ENCODE measurements at places on chromosomes 7 and 10.

DNA sequence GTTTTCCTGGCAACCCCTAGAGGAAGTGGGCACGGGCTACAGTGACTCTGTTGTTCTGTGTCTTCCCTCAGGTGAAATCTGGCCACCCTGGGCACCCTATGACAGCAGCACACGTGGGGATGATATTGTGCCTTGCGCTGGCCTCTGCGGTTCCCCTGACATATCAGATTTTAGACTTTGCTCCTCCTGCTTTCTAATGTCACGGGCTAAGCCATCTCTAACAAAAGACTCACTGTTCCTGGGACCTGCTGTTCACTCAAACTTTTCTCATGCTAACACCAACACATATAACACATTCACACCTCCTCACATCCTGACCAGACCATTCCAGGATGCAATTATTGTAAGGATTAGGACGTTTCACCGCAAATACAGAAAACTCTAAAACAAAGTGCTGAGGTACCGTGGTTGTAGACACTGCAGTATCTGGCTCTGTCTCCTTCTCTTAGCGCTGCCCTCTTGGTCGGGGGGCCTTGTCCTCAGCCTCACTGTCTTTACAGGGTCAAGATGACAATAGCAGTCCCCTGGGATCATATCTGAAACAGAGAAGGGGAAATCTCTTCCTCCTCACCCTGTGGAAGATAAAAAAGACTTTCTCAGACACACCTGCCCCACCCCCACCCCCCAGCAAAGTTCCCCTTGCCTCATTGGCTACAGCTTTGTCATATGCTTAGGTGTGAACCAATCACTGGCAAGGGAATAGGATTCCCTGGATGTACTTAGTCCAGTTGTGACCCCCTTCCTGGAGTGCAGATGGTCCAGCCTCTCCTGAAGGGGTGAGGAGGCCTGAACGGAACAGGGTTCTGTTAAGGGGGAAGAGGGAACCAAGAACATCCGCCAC, 14.1 kb downstream of the CHN2 start:
- DNase-seq = no peak

GRCh38 chr7:50339990-50340500, 35.5 kb downstream of the IKZF1 start:
- no peak for DNase-seq

- no peak for DNase-seq
These were observed 10.9 kb downstream of the CALCR start for GRCh38 chr7:93563584-93563983.

GRCh38 chr7:106617860-106618259, 43.1 kb downstream of the CCDC71L start:
- DNase-seq = no peak

DNA sequence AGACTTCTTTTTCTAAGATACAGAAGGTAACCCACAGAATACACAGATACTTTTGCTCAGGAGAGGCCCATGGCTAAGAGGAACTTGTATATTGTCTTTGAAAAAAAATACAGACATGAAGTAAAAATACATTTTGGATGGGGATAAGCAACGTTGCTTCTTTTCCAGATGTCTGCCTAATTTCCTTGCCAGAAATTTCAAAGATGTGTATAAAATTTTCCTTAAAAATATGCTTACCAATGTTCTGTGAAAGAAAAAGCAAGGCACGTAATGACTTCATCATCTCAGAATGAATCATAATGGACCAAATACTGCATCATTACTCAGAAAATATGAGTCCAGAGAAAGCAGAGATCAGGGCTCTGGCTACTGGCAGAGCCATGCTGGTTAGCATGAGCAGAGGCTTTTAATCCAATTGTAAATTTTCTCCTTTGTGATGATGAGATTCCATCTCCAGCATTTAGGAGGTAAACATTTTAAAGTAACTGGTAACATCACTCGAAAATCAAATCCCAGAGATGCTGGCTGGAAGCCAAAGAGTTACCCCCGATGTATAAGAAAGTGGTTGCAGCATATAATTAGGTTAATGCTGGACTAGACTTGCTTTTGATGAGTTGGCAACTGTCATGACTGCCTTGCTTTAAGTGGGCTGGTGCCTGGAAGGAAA, 272.5 kb downstream of the SEMA3A start:
- no peak for DNase-seq

DNA sequence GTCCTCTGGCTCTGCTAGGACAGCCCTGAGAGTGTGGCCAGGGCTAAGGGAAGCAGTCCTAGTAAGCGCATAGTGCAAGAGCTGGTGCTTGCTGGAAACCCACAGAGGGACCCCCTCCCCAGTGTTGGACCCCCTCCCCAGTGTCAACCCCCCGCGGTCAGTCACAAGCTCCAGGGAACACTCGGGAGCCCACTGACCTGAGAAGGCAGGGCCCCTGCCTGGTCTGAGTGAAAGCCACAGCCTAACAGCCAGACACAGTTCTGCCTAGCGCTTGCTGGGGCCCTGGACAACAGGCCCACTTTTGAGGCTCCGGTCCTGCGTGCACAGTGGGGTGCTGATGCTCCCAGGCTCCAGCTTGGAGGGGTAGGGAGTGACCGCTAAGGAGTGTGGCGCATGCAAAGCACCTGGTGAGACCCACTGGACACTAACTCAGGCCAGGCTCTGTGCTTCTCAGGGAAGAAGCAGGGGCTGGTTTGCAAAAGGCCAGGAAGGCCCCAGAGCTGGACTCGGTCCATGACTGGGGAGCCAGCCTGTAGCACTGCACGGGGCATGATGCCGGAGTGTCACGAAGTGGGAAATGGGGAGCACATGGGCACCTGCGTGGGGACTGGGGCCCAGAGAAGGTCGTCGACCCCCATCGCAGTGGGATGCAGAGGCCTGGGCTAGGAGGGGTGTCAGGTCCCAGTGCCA, 175.8 kb upstream of the PPP2R2D start:
- no peak for DNase-seq

GRCh38 chr10:73765066-73765465, 16.8 kb upstream of the CHCHD1 start:
- DNase-seq = no peak

DNA sequence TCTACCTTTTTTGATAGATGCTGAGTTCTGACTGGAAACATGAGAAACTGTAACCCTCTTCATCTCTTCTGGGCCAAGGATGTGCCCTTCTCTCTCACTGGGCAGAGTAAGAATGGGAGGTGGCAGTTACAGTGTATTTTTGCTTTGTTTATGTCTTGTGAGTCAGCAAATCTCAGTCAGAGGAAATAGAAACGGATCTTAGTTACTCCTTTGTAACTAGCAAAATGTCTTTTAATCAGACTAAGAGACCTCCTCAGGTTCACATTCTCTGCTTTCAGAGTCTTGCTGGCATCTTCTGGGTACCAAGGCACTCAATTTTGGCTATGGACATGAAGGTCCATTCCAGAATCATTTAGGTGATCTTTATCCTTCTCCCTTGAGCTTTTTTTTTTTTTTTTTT, 70.9 kb downstream of the HHEX start:
- DNase-seq = no peak

DNA sequence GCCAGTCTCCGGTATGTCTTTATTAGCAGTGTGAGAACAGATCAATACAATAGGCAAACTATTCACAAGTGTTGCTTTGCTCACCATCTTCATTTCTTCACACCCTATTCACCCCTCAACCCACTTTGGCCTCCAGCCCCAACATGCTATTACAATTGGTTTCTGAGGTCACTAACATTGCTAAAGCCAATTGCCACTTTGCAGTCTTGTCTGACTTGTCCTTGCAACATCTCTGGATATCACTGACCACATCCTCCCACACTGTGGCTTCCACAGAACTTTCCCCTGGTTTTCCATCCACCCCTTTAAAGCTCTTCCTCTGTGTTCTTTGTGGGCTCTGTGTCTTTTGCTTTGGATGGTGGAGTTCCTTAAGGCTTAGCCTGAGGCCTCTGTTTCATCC, 5.2 kb upstream of the APBB1IP start:
- DNase-seq = no peak

DNA sequence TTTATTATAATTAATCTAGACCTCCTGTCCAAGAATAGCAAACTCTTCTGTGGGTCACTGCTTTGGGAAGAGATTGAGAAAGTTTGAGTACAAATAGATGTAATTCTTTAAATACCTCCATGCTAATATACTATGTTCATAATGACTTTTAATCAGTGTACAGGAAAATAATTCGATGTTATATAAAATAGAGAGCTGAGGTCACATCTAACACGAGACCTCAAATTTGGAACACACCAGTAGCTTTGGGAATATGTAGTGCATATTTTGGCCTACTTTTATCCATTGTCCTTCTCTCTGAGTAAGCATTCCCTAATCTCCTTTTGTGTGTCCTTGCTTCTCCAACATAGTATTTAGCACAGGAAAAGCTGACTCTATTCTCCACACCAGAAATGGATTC, 27.3 kb upstream of the CABCOCO1 start:
- DNase-seq = no peak

GRCh38 chr7:137086896-137087295, 218.4 kb downstream of the CHRM2 start:
- DNase-seq = no peak

DNA sequence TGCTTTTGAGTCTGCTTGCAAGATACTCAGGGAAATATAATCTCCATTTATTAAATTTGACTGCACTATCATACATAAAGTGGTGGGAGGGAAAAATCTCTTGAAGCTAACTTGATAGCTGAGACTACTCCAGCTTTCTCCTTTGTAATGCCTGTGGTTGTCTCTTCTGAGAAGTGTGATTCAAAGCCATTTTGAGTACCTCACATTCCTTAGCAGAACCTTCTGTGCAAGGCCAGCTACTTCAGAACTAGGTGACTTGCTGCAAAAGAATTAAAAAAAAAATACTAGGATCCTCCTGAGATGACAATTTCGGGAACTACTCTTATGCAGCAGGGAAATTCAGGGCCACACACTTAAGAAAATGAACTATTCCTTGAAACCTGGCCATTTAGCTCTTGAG, 294.8 kb downstream of the MDFIC start:
- DNase-seq = no peak

DNA sequence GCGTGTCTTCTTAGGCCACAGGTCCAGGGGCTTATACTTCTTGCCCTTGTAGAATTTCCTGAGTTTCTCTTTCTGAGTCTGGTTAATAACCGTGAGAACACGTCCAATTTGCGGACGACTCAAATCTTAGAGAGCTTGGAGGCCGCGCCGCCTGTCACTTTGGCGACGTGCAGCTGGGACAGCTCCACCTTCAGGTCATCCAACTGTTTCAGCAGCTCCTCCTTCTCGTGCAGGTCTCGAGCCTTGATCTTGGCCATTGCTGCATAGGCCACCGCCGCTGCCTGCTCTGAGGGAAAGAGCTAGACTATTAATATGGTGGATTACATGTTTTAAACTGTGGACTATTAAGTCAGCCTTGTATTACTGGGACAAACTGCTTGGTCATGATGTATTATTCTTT, 26.9 kb downstream of the EVX1 start:
- DNase-seq = no peak

- no peak for DNase-seq
These were observed 286.4 kb upstream of the SP4 start for GRCh38 chr7:21141476-21141875.

GRCh38 chr10:31574577-31574976, 255.6 kb downstream of the ZEB1 start:
- no peak for DNase-seq

DNA sequence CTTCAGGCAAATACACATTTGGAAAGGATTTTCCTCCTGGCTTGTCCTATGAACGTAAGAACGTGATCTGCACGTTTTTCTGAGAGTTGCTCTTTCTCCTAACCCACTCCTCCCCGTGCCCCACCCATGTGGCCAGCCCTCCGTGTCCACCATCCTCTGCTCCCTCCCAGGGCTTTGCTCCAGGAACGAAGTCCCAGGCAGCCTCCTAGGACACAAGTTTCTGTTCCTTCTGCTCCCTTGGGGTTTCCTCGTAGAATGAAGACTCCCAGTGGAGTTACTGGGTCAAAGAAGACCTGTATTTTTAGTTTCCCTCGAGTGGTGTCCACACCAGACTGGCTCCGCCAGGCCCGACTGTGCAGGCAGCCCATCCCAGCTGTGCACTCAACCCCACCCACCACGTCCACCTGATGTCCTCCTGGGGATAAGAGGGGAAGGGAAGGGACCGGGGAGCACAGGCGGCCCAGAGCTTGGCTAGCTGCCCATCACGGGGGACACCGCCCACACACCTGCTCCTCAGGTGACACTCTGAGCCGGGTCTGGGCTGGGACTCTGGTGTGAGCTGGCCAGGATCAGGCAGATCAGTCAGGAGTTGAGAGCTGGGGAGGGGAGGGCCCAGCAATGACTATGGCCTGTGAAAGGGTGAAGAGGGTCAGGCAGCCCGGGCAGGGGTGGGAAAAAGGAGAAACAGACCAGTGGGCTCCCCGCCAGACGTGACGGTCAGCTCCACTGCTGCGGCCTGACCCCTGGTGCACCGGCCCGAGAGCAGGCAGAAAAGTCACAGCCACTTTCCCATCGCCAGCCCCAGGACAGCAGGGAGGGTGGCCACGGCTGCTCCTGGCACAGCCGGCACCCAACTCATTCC, 54.3 kb upstream of the PPP2R2D start:
- no peak for DNase-seq

DNA sequence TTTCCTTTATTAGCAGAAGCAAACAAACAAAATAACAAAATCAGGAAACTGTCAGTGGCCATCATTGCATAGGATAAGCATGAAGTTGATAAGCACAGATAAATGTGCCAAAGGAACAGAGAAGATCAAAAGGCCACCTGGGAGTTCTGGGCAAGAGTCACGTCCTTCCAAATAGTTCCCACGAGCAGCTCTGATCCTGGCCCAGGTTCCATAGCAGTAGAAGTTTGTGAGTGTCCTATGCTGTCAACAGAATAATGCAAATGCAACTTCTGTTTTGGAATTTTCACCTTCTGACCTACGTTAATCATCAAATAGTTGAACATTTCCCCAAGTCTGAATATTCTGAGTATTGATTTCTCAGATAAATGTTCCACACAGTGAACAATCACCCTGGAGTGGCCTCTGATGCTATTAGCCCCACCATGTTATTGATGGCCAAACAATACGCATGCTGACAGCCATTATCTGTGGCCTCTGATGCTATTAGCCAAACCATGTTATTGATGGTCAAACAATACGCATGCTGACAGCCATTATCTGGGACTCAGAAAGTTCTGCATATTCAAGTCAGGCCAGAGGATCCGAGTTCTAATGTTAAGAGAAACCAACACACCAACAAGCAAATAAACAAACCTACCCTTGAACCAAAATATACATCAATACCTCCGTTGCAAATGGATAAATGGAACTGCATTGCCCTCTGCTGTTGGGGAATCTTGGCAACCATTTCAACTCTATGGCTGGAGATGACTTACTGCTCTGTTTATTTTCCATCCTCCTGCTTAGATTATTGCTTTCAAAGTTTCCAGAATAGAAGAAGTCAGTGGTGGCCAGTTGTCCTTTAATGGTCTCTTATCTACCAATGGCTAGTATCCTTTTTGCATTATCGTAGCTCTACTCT, 63.3 kb downstream of the MRC1 start:
- DNase-seq = no peak

Measured in stimulated activated CD8-positive, alpha-beta memory T cell treated with anti-CD3 and anti-CD28 coated beads, Interleukin-12 subunit alpha, Interleukin-12 subunit beta, amount 100 ng/mL, for 1 hour (primary cell).